H9 (cell line): ENCODE measurements at places on chromosomes 5 and 9.

DNA sequence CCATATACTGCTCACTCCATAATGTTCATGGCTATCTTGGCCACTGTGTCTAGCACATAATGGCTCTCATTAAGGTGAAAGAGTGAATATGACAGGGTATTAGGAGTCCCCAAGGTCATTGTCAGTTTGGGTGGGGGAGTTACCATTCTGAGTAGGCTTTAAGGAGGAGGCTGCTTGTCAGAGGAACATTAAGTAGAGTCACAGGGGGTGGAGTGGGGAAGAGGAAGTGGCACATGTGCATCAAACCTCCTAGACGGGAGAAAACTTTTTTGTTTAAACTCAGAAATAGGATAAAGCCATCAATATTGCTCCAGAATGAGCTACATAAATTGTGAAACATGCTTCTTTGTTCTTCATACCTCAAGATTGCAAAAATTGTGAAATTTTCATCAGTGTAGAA, 45.5 kb downstream of the DAB2IP start:
- DNase-seq: no peak

- no peak for DNase-seq
Observed at GRCh38 chr5:83294246-83294645, 177.3 kb upstream of the VCAN start.

GRCh38 chr5:160023908-160024630, 15.1 kb downstream of the TTC1 start:
- DNase-seq: no peak

- no peak for DNase-seq
Observed at GRCh38 chr9:101849102-101849707, 110.8 kb upstream of the GRIN3A start.

- DNase-seq: no peak
Observed at GRCh38 chr5:133478199-133478985, 133.9 kb downstream of the FSTL4 start.

GRCh38 chr9:128689820-128690683, 1.0 kb downstream of the SET start:
- DNase-seq: peak; percentile 45

GRCh38 chr5:35877655-35878054, 21.0 kb downstream of the IL7R start:
- no peak for DNase-seq

DNA sequence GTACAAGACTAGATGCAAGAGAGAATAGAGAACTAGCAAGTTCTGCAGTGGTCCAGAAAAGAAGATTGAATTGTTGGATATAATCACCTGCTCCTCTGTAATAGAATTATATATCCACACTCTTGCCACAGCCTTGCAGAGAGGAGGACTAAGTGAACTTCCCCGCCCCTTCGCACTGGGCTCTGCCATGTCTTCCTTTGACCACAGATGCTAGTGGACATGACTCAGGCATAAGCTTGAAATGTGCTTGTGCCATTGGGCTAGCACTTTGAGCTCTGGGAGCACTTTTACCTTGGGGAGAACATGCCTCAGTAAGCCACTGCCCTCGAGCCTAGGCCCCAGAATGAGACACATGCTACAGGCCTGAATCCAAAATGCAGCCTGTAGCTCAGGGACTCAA, 113.5 kb upstream of the RASA1 start:
- DNase-seq: no peak

- no peak for DNase-seq
Observed at GRCh38 chr5:78060421-78060820, 234.1 kb downstream of the AP3B1 start.

GRCh38 chr9:88998911-88999310, 7.6 kb downstream of the S1PR3 start:
- no peak for DNase-seq

DNA sequence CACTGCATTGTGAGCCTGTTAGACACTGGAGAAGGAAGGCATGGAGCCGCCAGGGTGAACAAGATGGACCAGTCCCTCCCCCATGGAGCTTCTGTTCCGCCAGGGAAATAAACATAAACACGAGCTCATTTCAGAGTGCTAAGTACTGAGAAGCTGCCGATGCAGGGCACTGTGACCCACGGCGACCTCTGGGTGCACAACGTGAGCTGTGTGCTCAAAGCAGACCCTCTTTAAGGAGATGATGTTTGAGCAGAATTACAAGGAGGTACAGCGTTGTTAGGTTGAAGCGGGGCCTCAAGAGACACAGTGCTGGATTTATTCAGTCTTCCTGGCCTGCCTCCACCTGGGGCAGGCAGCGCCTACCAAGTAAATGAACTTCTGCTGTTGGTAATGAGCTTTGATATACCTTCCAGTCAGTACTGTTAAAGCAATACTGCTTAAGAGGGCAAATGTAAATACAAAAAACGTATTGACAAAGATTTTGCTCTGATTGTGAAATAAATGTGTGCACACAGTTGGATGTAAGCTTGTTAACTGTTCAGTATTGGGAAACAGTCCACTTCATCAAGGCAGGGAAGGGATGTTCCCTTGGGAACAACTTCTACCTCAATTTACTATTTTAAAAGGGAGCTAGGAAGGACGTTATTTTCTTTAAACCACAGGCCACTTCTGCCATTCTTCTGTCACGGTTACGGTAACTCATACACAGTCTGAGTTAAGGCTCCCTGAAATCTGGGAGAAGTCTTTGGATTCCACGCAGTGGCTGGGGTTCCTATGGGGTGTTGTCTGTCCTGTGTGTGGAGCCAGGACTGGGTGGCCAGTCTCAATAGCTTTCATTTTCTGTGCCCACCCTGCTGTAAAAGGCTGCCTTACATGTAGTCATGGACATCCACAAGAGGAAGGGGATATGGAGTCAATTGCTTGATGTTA, 48.9 kb upstream of the DMRT1 start:
- no peak for DNase-seq

DNA sequence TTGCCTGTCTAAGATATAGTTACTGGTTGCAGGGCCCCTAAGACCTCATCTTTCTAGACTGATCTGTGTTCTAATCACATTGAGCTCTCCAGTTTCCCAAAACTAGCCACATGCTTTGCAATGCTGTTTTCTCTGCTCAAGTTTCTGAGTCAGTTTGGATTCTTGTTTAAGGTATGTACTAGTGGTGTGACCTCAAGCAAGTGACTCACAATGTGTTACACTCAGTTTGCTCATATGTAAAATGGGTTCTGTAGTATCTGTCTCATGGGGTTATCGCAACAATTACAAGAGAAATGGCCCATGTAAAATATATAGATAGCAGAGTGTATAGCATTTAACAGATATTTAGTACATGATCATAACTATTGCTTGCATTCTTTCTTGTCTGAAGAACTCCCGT, 153.1 kb upstream of the ELL2 start:
- DNase-seq: no peak

GRCh38 chr9:126293522-126293889, 33.1 kb upstream of the MVB12B start:
- no peak for DNase-seq

GRCh38 chr9:123343443-123344191, 12.4 kb upstream of the CRB2 start:
- no peak for DNase-seq

GRCh38 chr5:117800261-117800660, 1188.1 kb downstream of the DTWD2 start:
- DNase-seq: no peak

- DNase-seq: no peak
Observed at GRCh38 chr9:135009794-135010585, 77.5 kb upstream of the OLFM1 start.
